CD4-positive, CD25-positive, alpha-beta regulatory T cell (primary cell): ENCODE measurements at places on chromosomes 5 and 9.
A peak's percentile ranks its signal among the peaks of the same experiment; 100 is the strongest.

- DNase-seq: no peak
Observed at GRCh38 chr9:121358751-121359150, 11.3 kb downstream of the STOM start.

- DNase-seq: no peak
Observed at GRCh38 chr9:9919174-9919775, 693.5 kb downstream of the PTPRD start.

DNA sequence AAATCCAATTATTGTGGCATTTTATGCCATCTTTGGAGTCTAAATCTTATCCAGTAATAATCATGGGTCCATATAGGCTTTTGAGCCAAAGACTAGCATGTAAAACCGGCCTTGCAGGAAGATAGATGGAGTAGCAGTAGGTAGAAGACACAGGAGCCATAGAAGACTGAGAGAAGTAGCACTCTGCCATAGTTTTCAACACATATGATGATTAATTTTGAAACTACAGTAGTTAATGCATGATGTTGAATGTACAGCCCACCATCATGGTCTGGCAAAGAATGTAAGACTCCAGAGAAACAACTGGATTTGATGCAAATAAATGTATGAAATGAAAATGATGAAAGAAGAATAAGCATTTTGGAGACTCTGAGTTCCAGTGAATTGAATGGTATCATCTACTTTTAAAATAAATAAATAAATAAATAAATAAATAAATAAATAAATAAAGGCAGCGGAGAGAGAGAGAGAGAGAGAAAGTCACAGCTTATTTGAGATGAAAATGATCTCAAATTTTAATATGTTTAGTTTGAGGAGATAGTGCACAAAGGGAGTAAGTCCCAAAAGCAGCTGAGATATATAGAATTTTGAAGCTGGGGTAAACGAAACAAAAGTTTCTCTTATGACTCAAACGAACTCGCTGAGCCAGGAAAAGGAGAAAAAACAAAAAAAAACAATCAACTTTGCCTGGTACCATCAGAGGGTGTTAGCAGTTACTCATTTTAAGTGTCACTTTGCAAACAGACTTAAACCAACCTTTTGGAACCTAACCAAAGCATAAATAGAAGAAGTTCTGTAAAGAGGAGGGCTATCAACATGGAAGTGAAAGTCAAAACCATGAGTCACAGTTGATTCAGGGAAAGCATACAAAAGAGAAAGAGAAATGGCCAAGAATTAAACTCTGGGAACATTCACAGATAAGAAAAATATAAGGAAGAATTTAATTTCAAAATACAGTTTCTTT, 388.7 kb downstream of the CETN3 start:
- no peak for DNase-seq

- no peak for DNase-seq
Observed at GRCh38 chr9:138100711-138101350, 223.2 kb downstream of the CACNA1B start.

- DNase-seq: no peak
Observed at GRCh38 chr9:97271292-97271691, 36.2 kb upstream of the CCDC180 start.

- DNase-seq: no peak
Observed at GRCh38 chr5:598564-598890, 13.6 kb upstream of the CEP72 start.

GRCh38 chr9:74935008-74935407, 17.7 kb downstream of the C9orf40 start:
- DNase-seq: no peak

GRCh38 chr5:61409568-61409967, 77.5 kb downstream of the ZSWIM6 start:
- DNase-seq: no peak

DNA sequence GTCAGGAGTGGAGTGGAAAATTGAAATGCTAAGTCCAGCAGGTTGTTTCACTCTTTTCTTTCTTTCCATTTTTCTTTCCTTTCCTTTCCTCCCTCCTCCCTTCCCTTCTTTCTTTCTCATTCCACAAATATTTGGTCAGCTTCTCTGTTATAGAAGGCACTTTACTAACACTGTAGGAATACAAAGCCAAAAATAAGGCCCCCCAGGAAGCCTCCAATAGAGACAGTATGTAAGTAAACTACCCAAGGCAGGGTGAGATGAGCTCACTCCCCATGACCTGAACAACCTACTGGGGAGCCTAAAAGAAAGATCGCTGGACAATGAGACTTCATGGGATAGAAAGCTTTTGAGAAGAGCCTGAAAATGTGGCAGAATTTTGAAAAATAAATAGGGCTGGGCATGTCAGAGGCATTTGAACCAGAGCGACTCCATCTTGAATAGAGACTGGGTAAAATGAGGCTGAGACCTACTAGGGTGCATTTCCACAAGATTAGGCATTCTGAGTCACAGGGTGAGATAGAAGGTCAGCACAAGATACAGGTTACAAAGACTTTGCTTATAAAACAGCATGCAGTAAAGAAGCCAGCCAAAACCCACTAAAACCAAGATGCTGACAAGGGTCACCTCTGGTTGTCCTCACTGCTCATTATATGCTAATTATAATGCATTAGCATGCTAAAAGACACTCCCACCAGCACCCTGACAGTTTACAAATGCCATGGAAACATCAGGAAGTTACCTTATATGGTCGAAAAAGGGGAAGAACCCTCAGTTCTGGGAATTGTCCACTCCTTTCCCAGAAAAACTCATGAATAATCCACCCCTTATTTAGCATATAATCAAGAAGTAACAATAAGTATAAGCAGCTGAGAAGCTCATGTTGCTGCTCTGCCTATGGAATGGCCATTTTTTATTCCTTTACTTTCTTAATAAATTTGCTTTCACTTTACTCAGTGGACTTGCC, 158.9 kb upstream of the EGFLAM start:
- DNase-seq: no peak

GRCh38 chr5:87912419-87912818, 356.2 kb downstream of the TMEM161B start:
- no peak for DNase-seq

DNA sequence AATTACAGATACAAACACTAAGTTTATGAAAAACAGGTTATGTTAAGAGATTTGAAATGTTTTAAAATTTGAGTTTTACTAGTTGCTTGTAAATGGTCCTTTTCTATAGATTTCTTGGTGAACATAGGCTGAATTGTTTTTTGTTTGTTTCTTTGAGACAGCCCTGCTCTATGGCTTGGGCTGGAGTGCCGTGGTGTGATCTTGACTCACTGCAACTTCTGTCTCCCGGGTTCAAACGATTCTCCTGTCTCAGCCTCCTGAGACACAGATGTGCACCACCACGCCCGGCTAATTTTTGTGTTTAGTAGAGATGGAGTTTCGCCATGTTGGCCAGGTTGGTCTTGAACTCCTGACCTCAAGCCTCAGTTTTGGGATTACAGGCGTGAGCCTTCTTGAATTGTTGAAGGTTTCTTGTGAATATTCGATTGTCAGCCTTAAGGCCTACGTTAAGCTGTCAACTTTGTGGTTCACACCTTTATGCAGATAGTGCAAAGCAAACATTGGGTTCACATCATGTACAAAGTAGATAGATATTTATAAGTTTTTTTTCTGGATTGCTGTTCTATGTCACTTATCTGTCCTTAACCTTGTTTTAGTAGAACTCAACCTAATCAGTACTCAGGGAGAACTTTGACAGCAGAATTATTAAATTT, 26.2 kb downstream of the UHRF2 start:
- DNase-seq: no peak

- no peak for DNase-seq
Observed at GRCh38 chr5:120436996-120437395, 27.1 kb upstream of the PRR16 start.

DNA sequence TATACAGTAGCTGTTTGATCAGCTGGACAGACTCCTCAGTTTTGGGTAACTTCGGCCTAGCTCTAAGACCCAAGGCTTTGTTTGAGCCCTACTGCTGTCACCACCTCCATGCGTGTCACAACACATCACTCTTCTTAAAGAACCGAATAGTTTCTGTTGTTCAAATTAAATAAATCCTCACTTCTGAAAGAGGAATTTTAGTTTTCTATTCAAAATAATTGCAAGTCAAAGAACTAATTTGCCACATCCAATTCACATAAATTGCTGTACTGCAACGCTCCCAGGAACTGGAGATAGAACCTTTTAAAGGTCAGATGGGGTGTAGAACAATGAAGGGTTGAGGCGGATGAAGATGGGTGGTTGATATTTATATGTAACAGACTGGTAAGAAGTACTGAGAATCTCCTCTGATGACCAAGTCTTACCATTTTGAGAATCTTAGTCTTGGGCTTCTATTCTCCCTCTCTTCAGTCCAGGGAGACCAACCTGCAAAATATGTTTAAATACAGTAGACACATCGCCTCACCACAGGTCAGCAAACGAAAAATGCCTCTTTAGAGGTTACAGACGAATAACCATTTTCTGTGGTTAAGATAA, 1.6 kb downstream of the NREP start:
- DNase-seq: no peak

- DNase-seq: peak; percentile 2
Observed at GRCh38 chr9:36665921-36666431, 93.3 kb downstream of the MELK start.

DNA sequence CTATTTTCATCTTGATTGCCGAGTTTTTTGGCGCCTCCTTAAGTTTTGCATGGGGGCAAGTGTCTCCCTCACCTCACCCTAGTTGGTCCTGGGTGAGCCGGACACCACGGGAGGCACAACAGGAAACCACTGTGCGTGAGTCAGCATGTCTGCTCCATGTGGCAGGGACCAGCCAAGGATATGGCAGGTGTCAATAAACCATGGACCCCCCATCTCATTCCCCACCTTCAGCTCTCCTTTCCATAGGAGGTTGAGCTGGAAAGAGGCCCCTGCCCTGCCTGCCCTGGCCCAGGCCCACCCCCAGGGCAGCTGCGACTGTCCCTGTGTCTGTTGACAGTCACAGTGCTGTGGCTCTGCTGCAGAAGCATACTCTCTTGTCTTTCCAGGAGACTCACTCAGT, 3.1 kb downstream of the SPACA9 start:
- no peak for DNase-seq

DNA sequence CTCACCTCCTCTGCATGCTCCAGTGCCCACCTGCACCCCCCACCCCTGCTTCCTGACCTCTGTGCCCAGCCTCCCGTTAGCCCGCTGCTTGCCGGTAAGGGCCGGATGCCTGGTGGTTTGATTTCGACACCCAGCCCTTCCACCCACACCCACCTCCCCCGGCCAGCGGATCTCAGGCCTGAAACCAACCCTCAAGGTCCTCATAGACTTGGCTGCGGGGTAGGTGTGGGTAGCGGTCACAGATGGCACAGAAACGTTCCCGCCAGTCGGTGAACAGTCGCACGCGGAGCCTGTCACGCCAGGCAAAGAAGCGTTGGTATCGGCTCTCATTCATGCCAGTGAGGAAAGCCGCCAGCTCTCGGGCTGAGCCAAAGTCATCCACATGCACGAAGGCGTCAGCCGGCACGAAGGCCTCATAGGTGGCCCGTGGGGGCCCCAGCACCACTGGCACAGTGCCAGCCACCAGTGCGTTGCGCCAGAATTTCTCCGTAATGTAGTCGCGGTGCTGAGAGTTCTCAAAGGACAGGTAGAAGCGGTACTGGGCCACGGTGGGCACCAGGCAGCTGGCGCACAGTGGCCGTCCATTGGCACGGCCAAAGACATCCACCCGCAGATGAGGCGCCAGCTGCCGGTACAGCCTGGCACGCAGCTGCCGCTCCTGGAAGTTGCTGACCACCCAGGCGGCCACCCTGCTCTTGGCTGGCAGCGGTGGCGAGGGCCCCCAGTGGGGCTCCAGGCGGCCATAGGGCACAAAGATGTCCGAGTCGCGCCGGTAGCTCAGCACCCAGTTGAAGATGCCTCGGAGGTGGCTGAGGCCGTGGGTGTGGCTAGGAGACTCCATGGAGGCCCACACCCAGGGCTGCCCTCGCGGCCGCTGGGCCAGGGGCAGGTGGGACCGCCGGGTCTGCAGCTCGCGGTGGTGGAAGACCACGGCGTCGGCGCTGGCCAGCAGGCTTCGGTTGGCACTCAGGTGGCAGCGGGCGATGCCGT, 1.1 kb downstream of the FUT7 start:
- peak; percentile 77 for DNase-seq

DNA sequence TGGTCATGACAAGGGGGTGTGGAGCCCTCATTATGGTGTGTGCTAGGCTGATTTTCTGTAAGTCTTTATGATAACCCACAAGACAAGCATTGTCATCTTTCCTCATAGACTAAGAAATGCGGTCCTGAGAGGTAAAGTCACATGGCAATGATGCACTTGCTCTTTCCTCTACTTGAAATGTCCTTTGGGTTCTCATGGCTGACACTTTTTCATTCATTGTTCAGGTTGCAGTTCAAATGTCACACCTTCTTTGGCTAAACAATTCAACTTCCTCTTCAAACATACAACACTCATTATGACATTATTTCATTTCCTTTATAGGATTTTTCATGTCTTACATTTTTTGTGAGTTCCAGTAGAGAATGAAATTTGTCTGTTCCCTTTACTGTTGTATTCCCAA, 323.6 kb upstream of the PRR16 start:
- no peak for DNase-seq

- no peak for DNase-seq
Observed at GRCh38 chr9:112495614-112496013, 9.0 kb downstream of the KIAA1958 start.

GRCh38 chr5:37881359-37881758, 41.5 kb upstream of the GDNF start:
- DNase-seq: no peak

GRCh38 chr5:101904736-101905135, 391.3 kb downstream of the SLCO4C1 start:
- DNase-seq: no peak

DNA sequence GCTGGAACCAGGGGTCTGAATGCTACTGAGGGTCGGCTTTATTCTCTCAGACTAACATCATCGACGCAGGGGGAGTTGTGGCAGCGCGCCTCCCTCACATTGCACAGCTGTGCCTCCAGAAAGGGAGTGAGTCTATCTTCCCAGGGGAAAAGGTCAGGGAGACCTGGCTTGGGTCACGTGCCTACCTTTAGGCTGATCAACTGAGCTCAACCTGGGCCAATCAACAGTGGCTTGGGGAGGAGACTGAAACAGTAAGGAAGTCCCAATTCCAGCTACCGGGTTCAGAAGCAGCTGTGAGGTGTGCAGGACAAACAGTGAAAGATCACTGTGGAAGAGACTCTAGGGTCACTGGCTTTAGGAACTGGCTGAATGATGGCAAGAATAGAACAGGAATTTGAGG, 14.3 kb downstream of the SNX30 start:
- no peak for DNase-seq

GRCh38 chr9:131483319-131484050, 19.2 kb upstream of the POMT1 start:
- DNase-seq: no peak

- DNase-seq: no peak
Observed at GRCh38 chr5:10654566-10654965, 90.7 kb downstream of the ANKRD33B start.

DNA sequence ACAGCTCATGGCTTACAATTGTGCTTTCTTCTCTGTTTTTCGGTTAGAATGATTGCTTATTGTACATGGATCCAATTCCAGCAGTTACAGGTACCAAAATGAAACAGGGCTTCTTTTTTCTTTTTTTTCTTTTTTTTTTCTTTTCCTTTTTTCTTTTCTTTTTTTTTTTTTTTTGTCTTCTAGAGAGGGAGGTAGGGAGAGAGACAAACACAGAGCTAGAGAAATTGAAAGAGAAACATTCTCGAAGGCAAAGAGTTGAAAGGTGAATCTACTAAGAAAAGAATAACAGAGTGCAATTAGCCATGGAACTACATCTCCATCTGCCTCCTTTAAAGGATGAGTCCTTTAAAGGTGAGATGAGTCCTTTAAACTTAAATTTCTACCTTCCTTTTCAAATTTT, 1.0 kb upstream of the EDIL3 start:
- no peak for DNase-seq

- DNase-seq: no peak
Observed at GRCh38 chr9:99103901-99104458, 933 bp upstream of the TGFBR1 start.
